ENCODE measurements at places on chromosomes 13 and 19.

GRCh38 chr19:55254625-55254977 lies 4.2 kb downstream of the PPP6R1 start:
- DNase-seq: no peak

GRCh38 chr19:19105365-19106055 lies 32.8 kb downstream of the TMEM161A start:
- no peak for DNase-seq

GRCh38 chr13:35489050-35489449 lies 12.6 kb upstream of the MAB21L1 start:
- no peak for DNase-seq

DNA sequence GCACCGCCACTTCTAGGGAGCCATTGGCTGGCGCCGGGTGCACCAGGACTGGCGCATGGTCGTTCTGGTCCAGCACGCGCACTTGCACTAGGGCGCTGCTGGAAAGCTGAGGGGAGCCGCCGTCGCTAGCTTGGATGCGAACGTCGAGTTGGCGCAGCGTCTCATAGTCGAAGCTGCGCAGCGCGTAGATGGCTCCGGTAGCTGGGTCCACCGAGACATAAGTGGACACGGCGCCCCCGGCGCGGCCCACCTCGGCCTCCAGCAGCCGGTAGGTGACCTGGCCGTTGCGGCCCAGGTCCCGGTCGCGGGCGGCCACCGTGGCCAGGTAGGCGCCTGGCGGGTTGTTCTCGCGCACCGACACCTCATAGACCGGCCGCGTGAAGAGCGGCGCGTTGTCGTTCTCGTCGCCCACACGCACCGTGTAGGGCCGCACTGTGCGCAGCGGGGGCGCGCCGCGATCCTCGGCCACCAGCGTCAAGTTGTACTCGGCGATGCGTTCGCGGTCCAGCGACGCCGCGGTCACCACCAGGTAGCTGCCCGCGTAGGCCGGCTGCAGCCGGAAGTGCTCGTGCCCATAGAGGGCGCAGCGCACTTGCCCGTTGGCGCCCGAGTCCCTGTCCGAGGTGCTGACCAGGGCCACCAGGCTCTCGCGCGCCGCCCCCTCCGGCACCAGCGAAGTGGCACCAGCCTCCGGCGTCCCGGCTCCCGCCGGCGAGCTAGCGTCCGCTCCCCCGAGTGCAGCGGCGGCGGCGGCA lies 1.7 kb downstream of the PCDH8 start:
- DNase-seq: no peak

GRCh38 chr19:15291548-15292021 lies 40.8 kb downstream of the BRD4 start:
- DNase-seq: no peak

GRCh38 chr13:23273498-23273897 lies 92.7 kb downstream of the SGCG start:
- no peak for DNase-seq

GRCh38 chr19:55698256-55698655 lies 23.2 kb downstream of the EPN1 start:
- no peak for DNase-seq
